ENCODE measurements at places on chromosomes 5 and 9.

DNA sequence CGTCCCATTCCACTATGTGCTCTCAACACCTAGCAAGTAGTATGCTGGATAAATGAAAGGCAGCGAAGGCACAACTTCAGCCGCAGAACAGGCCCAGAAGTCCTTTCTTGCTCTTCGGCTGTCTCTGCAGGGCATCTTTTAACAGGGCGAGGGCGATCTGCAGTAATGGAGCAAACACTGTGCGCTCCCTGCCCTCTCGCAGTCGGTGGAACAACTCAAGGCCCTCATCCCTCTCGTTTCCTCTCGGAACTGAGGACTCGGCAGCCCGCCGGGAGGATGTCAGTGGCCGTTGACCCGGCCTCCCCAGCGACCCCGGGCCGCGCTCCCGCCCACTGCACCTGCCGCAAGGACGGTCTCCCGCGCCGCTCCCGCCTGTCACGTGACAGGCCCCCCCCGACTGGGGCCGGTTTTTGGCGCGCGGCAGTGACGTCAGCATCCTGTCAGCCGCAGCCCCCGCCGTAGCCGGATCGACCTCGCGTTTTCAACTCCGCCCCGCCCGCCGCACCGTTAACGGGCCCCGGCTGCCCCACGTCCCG, 1.1 kb downstream of the ZNF367 start:
- peaks cover 45% of the 10 kb centered on the region for H3K4me1 ChIP-seq
- no peaks in the 10 kb centered on the region for H3K36me3 ChIP-seq
- peak; percentile 95 for DNase-seq
- peak overlapping the region; percentile 93 for H3K27ac ChIP-seq

DNA sequence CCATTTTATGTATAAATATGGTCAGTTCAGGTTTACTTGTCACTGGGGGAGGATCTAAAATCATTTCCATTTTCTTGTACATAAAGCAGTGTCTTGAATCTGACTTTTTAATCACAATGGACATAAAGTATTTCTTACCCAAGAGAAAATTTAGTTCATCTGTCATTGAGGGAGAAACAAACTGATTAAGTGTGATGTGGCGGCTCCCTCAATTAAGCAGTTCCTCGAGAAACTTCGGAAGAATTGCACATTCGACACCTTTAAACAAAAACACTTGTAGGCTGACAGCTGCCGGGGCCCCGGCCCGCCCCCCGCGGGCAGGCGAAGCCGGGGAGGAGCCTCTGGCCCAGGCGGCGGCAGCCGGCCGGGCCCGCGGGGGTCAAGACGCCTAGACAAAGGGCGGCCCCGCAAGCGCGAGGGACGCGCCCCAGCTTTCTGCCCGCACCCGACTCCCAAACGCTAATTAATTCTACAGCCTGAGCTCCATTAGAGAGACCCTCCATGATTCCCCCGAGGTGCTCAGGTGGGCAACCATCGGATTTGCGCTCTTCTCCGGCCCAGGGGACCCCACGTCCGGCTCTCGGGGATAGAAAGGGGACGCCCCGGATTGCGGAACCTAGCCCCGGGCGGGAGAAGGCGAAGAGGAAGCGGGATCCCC, 750 bp downstream of the TRIM36 start:
- H3K4me3 ChIP-seq, result peak overlapping the region; percentile 69
- H3K27ac ChIP-seq, result no peak overlapping the region
- peaks cover 22% of the 10 kb centered on the region for H3K4me1 ChIP-seq
- DNase-seq, result no peak
- no peaks in the 10 kb centered on the region for H3K36me3 ChIP-seq

- no peaks in the 10 kb centered on the region for H3K4me1 ChIP-seq
- H3K4me3 ChIP-seq, result no peak overlapping the region
- H3K27ac ChIP-seq, result no peak overlapping the region
- DNase-seq, result no peak
- H3K36me3 ChIP-seq, result no peaks in the 10 kb centered on the region
- H3K27me3 ChIP-seq, result peaks cover 2% of the 10 kb centered on the region
Observed at GRCh38 chr5:32450952-32451351, 6.4 kb upstream of the ZFR start.

- H3K27ac ChIP-seq, result no peak overlapping the region
- H3K4me3 ChIP-seq, result no peak overlapping the region
- no peak for DNase-seq
- no peaks in the 10 kb centered on the region for H3K27me3 ChIP-seq
- no peaks in the 10 kb centered on the region for H3K4me1 ChIP-seq
Observed at GRCh38 chr5:144352330-144352729, 181.7 kb downstream of the KCTD16 start.

Measured in CD4-positive, alpha-beta T cell (primary cell).